ENCODE measurements at places on chromosomes 6 and 20.
A peak's percentile ranks its signal among the peaks of the same experiment; 100 is the strongest.

- no peak for DNase-seq
Observed at GRCh38 chr6:119626884-119627619, 277.5 kb upstream of the MAN1A1 start.

GRCh38 chr20:41654884-41655283 lies 36.7 kb upstream of the CHD6 start:
- DNase-seq: no peak

- no peak for DNase-seq
Observed at GRCh38 chr6:93266116-93266817, 153.1 kb downstream of the EPHA7 start.

DNA sequence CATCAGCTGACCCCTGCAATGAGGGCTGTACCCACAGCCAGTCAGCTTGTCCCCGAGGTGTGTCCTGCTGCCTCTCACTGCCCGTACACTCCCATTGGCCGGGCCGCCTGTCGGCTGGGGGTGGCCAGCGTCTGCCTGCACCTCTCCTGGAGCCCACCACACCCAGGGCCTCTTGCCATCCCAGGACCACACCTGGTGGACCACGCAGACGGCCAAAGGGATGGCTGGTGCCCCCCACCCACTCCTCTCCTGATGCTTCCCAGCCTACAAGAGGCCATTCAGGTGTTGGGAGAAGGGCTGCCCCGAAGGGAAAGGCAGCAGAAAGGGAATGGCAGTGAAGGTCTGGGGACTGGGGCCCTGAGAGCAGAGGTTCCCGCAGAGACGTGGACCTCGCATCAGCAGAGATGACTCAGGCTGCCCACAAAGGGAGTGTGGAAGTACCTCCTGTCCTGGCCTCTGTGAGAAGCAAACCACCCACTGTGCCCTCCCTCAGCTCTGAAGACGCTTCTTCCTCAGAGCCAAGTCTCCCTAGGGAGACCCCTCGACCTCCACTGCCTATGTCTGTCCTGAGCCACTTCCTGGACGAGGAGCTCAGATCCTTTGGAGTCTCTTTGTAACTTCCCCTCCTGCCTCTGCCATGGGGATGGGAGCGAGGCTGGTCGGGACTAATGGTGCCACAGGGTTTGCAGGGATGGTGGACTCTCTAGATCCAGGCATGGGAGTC lies 60.9 kb downstream of the PYGB start:
- no peak for DNase-seq

GRCh38 chr6:121393731-121394505 lies 41.5 kb upstream of the GJA1 start:
- no peak for DNase-seq

GRCh38 chr20:44616604-44616964 lies 34.2 kb downstream of the PKIG start:
- DNase-seq: no peak

- DNase-seq: no peak
Observed at GRCh38 chr6:150146436-150146835, 3.6 kb downstream of the PPP1R14C start.

DNA sequence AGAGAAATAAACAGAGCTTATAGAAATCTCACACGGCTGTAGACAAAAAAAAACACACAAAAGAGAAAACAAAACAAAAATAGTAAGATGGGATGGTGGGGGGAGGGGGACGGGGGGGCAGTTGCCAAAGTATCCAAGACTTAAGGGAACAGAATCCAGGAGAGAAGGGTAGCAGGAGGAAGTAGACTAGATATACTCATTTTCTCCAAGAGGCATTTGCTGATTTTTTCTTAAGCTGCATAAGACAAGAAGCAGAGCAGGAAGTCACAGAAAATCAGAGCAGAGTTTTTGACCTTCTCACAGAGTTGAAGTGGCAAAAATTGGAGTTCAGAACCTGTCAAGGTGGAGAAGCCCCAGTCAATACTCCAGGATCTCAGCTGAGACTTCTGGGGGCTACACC lies 237.7 kb downstream of the HIVEP2 start:
- no peak for DNase-seq

GRCh38 chr6:160679402-160679769 lies 15.3 kb upstream of the LPA start:
- DNase-seq: no peak

GRCh38 chr6:47159763-47160162 lies 117.6 kb upstream of the ADGRF1 start:
- no peak for DNase-seq

DNA sequence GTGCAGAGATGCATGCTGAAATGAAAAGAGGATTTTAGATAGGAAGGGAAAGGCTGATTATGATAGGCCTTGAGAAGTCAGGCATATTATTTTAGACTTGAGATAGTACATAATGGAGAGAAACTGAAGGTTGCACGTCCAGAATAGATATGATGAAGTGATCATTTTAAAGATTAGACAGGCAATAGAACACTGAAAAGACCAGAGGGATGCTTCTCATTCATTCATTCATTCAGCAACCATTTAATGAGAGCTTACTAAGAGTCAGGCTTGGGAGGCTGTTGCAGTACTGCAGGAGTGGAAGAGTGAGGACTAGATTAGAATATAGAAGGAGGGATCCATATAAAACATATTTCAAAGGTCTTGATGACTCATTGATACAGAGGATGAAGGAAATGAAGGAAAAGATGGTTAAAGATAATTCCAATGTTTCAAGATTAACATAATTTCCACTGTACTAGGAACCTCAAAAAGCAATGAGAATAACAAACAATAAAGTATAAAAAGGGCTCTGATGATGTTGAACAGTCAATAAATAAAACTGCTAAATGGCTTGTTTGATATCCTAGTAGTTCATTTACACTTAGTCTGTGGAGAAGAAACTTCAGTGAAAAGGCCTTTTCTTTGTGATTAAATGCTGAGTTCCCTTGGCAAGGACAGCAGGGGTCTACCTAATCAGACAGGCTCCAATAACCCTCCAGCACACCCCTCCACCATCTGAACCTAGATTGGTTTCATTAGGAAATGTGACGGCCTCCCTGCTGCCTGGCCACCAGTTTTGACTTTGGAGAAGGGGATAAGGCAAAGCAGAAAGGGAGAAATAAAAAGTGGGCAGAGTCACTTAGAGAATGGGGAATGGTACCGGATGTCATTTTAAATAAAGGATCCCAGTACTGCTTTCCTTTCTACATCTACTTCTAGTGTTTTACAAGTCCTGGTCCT lies 5.3 kb upstream of the FBXO9 start:
- no peak for DNase-seq

GRCh38 chr6:42762426-42762859 lies 16.5 kb upstream of the TBCC start:
- no peak for DNase-seq

DNA sequence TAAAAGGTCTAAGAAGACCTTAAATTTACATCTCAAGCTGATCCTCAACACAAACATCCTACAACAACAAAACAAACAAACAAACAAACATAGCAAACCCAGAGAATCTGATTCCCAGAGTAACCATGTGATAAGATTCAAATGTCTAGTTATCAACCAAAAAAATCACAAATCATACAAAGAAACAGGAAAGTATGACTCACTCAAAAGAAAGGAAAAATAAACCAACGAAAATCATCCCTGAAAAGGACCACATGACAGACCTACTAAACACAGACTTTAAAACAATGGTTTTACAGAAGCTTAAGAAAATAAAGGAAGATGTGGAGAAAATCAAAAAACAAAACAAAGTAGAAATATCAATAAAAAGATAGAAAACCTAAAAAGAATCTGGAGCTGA lies 18.1 kb downstream of the VNN1 start:
- DNase-seq: no peak

- DNase-seq: no peak
Observed at GRCh38 chr6:24147511-24148153, 21.6 kb downstream of the NRSN1 start.

DNA sequence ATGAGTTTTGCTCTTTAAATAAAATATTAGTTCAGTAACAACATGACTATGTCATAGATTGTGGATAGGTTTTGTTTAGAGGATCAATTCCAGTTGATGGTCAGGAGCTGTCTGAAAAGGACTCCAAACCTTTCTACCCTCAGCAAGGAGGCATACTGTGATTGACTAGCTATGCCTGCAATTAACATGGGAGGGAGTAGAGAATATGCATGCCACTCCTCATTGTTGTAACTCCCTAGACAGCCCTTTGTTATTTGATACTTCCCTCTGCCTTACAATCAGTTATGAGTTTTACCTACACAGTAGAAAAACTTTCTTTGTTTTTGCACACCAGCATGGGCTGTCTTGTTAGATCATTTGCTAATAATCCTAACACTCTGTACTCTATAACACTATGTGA lies 1418.5 kb downstream of the KHDRBS2 start:
- no peak for DNase-seq

GRCh38 chr6:16800942-16801341 lies 39.7 kb upstream of the ATXN1 start:
- DNase-seq: no peak

DNA sequence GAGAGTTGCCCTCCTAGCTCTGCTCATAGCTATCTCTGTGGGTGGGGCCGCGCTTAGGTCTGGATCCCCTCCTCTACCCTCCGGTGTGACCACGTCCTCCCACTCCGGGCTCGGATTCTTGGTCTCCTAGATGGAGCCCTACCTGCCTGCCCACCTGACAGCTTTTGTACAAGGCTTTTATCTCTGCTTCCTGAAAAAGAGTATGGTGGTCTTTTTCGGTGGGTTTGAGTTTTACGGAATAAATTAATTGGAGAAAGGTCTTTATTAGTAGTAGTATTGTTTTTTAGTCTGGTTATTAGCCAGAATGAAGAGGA lies 773 bp downstream of the SMAP1 start:
- no peak for DNase-seq

DNA sequence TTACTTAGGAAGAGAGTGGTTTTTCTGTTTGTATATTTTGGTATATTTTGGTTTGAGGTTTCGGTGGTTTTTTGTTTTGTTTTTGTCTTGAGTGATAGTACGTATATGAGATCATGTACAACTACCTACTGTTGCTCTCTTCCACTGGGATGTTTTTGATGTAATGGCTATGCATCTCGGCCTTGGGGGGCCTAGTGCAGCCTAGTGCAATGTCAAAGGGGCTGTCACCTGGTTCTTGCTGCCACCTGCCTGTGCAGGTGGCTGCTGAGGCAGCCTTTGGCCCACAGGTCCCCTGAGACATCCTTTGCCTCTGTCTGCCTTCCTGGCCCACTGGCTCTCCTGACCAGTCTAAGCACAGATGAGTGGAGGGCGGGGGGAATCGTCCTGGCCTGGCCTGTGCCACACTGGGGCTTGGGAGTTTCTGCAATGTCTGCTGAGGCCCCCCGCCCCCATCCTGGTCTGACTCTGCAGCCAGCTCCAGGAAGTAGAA lies 546.6 kb downstream of the CD83 start:
- no peak for DNase-seq

- DNase-seq: no peak
Observed at GRCh38 chr6:127998985-127999384, 98.1 kb upstream of the THEMIS start.

DNA sequence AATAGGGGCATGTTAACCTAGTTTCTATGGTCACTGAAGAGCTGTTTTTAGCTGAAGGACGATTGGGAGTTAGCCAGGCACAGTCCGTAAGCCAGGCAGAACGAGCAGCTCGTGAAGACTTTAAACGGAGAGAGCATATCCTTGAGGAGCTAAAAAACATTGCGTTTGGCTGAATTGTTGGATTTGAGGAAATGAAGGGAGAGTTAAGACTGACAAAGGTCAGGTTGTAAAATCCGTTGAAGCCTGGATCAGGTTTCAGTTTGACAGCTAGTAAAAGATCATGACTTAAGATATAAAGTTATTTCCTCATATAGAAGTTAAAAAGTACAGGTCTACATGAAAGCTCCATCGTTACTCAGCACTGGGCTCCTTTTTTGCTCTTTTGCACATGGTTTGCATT lies 2.8 kb downstream of the DBNDD2 start:
- no peak for DNase-seq

GRCh38 chr6:45930420-45931040 lies 85.1 kb downstream of the CLIC5 start:
- no peak for DNase-seq

DNA sequence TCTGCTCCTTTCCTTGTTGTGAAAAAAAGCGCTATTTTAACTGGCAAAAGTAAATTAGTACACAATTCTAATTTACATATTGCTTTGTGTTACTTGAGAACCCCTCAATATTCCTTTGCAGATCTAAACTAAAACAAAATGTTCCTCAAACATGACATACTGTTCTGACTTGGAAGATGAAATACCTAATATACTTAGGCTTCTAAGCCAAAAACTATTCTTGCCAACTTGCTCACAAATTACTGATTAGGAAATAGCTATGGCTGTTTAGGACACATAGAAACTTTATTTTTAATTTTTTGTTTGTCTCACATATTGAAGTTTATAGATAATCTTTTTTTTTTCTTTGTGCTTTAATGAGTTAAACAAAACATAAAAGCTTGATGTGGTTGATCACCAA lies 542.2 kb downstream of the GRIK2 start:
- no peak for DNase-seq

- peak; percentile 89 for DNase-seq
Observed at GRCh38 chr6:34084591-34085290, 61.1 kb downstream of the GRM4 start.

GRCh38 chr20:5689463-5689862 lies 60.7 kb upstream of the SHLD1 start:
- no peak for DNase-seq

DNA sequence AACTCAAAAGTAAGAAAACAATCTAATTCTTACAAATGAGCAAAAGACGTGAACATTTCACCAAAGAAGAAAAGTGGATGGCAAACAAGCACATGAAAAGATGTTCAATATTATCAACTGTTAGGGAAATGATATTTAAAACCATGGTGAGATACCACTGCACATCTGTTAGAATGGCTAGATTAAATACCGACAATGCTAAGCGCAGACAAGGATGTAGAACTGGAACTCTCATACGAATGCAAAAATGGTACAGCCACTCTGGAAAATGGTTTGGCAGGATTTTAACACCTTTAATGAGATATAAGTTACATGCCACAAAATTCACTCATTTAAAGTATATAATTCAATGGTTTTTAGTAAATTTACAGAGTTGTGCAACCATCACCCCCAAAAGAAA lies 44.6 kb upstream of the NFATC2 start:
- DNase-seq: no peak

- no peak for DNase-seq
Observed at GRCh38 chr6:74319292-74319691, 623.3 kb downstream of the CD109 start.

GRCh38 chr6:85241498-85242052 lies 208.3 kb upstream of the NT5E start:
- no peak for DNase-seq

DNA sequence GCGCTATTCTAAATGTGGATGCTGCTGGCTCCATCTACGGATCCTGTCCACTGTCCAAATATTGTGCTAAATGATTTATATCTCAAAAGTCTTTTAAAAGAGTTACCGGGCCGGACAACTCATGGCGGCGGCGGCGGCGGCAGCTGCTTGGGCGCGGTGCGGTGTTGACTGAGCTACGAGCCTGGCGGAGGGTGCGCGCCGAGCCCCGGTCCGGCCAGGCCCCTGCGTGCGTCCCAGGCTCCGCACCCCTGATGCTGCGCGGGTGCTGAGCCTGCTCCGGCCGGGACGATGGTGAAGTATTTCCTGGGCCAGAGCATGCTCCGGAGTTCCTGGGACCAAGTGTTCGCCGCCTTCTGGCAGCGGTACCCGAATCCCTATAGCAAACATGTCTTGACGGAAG lies 303.4 kb downstream of the CENPW start:
- no peak for DNase-seq

All from cerebellar nuclear complex (tissue), 1 donor.